ENCODE measurements at places on chromosomes 7 and 10.

GRCh38 chr10:52525761-52526160 lies 211.7 kb downstream of the DKK1 start:
- DNase-seq: peak; percentile 7

- DNase-seq: no peak
These were observed 34.8 kb downstream of the UBE2H start for GRCh38 chr7:129917934-129918333.

- DNase-seq: no peak
These were observed 119.2 kb downstream of the MBL2 start for GRCh38 chr10:52653263-52653909.

GRCh38 chr7:30459591-30460245 lies 18.9 kb downstream of the NOD1 start:
- DNase-seq: peak; percentile 81

- no peak for DNase-seq
These were observed 152.6 kb downstream of the PTPN20 start for GRCh38 chr10:47063858-47064257.

DNA sequence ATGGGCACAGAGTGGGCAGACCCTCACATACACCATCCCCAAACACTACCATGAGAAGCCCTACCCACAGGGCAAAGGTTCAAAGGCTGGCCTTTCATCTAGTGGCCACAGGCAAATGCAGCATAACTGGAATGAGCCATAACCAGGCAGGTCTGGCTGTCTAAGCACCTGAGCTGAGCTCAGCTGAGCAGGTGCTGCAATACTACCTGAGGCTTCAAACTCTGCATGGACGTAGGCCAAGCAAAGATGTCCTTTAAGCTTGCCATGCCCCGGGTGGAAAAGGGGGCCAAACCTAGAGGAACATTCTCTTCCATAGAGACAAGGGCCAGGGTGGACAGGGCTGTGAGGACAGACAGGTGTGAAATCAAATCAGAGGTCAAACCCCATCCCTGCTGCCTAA lies 65.3 kb upstream of the CAMK2B start:
- DNase-seq: no peak

- DNase-seq: peak; percentile 48
These were observed 53.2 kb downstream of the LARP4B start for GRCh38 chr10:878333-878759.

GRCh38 chr7:47384755-47385535 lies 197.0 kb downstream of the TNS3 start:
- DNase-seq: no peak

DNA sequence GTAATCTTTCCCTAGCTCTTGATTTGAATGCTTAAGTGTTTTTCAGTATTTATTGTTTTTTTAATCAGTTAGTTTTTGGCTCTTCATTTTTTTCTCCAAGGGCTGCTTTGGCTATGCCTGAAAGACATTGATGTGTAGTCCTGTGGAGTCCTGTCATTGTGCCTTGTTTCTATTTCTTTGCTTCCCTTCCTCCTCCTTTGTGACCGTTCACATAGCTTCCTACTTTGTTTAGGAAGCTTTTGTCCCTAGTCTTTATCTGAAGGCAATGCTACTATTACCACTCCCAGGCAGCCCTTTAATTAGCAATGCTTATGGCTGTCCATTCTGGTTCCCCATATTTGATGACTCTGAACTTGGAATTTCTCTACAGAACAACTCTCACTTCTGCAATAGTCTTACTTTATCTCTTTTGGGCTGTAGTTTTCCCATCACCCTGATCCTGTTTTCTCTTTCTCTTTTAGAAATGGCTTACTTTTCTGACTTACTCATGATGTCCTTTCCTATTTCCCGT lies 39.9 kb downstream of the ADCYAP1R1 start:
- DNase-seq: no peak

DNA sequence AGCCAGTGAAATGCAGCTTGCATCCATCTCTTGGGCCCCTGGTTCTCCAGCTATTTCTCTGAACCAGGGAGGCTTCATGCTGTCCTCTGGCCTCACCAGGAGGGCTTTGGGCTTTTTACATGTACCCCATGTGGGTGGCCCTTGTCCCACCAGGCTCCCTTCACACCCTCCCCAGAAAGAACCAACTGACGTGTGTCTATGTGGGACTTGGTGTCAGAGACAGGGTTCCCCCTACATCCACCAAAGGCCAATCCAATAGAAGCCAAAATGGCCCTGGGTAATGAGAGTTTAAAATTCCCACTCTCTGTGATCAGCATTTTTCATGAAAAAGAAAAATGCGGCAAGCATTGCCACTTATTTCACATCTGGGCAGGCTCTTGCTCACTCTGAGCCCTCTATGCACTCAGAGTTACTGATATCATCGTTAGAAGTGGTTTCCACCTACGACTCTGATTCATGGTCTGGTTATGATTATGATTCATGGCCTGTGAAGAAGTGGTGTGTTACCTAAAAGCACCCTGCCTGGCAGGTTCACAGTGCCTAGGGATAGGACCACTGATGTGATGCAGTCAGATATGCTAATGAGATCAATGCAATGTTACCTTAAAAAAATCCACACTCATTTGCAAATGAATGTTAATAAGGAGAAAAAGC lies 133.5 kb downstream of the BUB3 start:
- DNase-seq: no peak

DNA sequence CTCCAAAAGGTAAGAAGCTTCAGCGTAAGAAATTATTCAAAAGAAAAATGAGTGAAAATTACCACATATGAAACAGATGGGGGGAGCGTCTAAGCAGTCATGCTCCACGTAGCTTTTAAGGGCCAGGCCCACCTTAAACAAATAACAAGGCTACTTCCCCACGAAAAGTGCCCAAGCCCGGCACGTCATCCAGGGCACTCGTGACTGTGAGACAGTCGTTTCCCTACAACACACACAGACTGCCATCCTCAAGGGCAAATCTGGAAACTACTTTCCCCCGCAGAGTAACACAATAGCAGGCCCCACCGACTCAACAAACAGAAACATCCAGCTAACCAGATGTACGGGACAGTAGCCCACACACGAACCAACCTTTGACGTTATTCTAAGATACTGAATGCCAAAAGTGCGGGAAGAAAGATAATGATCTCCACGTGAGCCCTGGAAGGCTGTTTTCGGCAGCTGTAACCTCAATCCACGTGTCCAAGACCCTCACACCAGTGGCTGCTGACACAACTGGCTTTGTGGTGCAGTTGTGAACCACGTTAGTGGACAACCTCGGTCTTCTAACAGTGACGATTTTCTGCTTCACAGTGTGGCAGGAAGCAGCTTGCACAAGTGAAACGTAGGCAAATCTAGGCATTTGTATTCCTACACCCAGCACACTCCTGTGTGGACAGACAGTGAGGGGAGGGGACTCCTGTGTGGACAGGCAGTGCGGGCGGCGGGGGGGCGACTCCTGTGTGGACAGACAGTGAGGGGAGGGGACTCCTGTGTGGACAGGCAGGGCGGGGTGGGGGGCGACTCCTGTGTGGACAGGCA lies 251.7 kb downstream of the ZMYND11 start:
- no peak for DNase-seq

- no peak for DNase-seq
These were observed 366.6 kb upstream of the PFKP start for GRCh38 chr10:2700626-2701305.

DNA sequence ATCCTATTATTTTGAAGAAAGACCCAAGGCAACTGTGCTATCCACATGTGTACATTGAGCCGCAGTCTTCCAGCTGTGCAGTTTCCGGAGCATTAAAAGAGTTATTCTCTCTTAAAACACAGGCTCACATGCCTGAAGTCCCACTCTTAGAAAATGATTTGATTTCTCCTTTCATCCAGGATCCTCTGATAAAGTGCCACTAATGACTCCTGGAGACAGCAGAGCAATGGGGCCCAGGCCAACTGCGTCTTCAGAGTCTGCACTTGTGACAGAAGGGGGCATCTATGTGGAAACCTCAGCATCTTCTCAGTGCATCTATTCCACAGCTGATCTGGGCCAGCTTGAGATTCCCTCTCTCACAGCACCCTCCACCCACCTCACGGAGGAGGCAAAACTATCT lies 482.1 kb upstream of the AKR1E2 start:
- DNase-seq: no peak

DNA sequence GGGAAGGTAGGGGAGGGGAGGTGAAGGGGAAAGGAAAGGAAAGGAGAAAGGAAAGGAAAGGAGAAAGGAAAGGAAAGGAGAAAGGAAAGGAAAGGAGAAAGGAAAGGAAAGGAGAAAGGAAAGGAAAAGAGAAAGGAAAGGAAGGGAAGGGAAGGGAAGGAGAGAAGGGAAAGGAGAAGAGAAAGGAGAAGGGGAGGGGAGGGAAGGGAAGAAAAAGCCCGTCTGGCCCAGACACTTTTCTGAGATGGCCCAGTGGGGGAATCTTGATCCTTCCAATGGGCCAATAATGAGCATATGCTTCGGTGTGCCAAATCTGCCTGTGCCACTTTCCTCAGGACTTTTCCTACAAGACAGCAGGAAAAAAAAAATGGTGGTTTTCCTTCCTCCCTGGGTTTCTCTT lies 64.5 kb downstream of the CH25H start:
- no peak for DNase-seq

DNA sequence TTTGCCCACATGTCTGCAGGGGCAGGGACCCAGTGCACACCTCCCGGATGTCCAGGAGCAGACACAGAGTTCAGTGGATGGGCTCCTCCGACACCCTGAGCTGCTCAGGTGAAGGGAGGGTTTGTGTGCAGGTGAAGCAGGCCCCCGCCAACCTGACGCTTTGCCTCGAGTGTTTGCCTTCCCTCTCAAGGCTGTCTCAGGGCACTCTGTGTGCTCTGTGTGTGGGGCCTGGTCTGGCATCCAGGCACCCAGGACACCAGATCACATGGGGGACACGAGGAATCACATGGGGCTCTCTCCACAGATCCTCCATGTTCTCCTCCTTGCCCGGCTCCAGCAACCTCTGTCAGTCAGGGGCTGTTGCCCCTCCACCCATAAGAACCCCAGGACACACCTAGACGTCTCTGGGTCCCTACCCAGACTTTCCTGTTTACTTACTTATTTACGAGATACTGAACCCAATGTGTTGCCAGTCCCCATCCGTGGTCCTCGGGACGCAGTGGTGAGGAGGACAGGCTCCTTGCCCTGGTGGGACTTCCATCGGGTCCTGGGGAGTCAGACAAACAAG lies 99.5 kb downstream of the HTR5A start:
- no peak for DNase-seq

- DNase-seq: peak; percentile 35
These were observed 167.7 kb downstream of the UBE2H start for GRCh38 chr7:129784783-129785684.

GRCh38 chr7:105438847-105439173 lies 50.1 kb upstream of the SRPK2 start:
- no peak for DNase-seq

DNA sequence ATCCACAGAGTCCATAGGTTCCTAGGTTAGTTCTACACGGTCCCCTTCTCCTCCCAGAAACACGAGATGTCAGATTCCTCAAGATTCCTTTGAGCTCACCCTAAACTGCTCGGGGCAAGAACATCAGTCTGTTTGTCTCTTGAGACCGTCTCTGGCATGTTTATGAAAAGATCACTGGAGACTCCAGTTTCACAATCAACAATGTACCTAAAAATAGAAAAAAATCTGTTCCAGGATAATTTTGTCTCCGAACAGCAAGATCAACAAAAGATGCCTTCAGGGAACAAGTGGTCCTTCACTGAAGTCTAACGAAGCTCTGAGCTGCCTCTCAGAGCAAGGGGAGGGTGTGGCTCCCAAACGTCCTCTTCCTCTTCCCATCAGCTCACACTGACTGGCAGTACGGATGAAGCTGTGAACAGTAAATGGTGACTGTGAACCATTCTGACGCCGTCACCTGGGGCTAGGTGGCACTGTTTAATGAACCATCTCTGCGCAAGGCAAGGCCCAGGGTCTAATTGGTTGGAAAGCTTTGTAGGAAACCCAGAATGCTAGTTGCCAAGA lies 156.2 kb upstream of the LYZL1 start:
- DNase-seq: no peak

DNA sequence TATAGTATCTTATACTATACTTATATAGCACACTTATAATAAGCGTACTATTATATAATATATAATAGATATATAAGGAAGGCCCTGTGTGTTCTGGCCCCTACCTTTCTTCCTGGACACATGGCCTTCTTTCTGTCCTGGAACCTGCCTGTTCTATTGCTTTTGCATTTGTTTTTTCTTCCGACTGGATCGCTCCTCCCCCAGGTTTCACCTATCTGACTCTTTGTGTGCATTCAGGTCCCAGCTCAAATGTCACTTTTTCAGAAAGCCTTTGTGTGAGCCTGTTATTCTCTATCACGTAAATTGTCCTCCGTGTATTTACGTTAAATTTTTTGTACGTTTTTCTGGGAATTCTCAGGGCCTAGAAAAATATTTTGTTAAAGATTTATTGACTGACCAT lies 2.9 kb upstream of the TRIM8 start:
- no peak for DNase-seq

- no peak for DNase-seq
These were observed 470.5 kb upstream of the LRRTM3 start for GRCh38 chr10:66455304-66455703.

- DNase-seq: no peak
These were observed 607.5 kb downstream of the SORCS1 start for GRCh38 chr10:106557053-106557452.

GRCh38 chr10:35447693-35448407 lies 111.5 kb downstream of the CCNY start:
- DNase-seq: peak; percentile 51

DNA sequence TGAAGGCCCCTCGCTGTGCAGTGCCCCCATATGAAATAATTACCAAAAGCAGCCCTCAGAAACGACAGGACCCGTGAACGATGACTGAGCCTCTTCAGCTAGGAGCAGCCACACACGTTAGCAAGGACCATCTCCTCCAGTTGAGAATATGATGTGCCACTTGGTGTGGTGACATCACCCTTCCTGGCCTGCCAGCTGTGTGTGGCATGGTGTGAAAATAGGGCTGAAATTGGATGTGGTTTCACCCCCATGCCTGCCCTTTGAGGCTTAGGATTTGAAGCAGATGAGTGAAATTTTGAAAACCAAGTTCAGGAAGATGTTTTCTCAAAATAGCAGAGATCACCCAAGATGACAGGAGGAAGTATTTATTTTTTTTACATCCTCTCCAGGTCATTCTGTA lies 49.1 kb upstream of the BTBD16 start:
- no peak for DNase-seq

DNA sequence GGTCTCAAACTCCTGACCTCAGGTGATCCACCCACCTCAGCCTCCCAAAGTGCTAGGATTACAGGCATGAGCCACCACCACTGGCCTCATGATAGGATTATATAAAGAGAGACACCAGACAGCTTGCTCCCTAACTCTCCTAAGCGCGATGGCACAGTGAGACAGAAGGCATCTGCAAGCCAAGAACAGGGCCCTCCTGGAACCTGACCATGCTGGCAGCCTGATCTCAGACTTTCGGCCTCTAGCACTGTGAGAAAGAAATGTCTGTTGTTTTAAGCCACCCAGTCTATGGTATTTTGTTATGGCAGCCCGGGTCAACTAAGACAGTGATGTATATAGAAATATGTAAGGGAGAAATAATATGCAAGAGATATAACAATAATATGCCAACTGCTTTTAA lies 51.2 kb downstream of the SRPK2 start:
- no peak for DNase-seq

DNA sequence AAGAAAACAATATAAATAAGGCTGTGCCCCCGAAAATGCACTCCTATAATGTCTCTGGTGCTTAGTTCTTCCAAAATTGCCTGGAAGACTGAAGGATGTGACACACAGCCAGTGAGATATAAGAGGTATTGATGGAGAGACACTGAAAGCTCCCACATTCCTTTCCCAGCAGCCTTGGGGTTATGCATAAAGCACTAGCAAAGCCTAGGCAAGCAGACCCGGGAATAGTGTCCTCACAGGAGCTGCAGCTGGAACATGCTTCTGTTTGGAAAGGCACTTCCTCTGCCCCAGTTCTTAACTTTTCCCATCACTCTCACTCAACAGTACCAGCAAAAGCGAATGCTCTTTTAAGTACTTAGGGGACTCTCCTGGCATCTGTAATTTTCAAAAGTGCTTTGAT lies 178.0 kb downstream of the AMPH start:
- peak; percentile 41 for DNase-seq

Data from stomach (tissue), 19 donors.